ENCODE measurements at places on chromosomes 6 and 20.
A peak's percentile ranks its signal among the peaks of the same experiment; 100 is the strongest.

DNA sequence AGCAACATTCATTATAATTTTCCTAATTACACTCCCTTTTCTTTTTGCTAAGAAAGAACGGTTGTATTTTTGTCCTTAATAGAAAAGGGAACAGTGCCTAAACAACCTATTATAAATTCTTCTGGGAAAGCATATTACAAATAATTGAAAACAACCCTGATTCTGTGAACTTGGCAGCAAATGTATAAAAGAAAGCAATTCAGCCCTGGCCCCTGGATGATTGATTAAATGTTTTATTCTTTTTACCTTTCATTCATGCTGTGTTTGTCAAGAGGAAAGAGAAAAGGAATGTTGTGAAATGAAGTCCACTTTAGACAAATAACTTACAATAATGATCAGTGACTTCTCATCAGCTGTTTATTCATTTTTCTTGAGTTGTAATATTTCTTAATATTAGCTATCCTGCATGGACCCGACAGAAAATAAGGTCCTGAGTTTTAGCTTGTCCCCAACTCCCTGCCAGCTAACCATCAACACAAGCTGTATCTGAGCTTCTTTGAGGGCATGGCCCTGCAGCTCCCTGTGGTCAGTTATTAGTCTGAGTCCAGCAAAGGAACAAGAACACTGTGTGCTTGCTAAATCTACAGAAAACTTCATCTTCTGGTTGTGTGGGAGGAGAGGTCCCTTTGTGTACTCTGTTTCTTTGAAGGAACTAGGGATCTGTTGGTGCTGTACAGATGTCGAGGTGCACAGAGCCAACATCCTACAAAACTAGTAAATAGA lies 248.2 kb downstream of the LAMA2 start:
- DNase-seq, result no peak

GRCh38 chr6:82245376-82245775 lies 2.2 kb downstream of the IBTK start:
- DNase-seq, result no peak

- no peak for DNase-seq
Observed at GRCh38 chr20:24818056-24818455, 131.0 kb upstream of the CST7 start.

DNA sequence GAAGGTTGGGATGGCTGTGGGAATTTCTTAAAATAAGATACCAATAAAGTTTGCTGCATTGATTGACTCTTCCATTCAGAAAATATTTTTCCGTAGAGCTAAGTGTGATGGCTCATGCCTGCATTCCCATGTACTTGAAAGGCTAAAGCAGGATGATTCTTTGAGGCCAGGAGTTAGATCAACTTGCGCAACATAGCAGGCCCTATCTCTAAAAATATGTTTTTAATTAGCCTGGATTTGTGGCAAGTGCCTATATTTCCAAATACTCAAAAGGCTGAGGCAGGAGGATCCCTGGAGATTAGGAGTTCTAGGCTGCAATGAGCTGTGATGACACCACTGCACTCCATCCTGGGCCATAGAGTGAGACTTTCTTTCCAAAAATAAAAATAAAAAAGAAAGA lies 431.2 kb upstream of the PTCHD4 start:
- no peak for DNase-seq

- no peak for DNase-seq
Observed at GRCh38 chr6:38155621-38156204, 336.2 kb downstream of the ZFAND3 start.

- DNase-seq, result peak; percentile 78
Observed at GRCh38 chr6:23656255-23657194, 469.5 kb upstream of the NRSN1 start.

- DNase-seq, result no peak
Observed at GRCh38 chr20:1332749-1333300, 3.9 kb upstream of the SDCBP2 start.

DNA sequence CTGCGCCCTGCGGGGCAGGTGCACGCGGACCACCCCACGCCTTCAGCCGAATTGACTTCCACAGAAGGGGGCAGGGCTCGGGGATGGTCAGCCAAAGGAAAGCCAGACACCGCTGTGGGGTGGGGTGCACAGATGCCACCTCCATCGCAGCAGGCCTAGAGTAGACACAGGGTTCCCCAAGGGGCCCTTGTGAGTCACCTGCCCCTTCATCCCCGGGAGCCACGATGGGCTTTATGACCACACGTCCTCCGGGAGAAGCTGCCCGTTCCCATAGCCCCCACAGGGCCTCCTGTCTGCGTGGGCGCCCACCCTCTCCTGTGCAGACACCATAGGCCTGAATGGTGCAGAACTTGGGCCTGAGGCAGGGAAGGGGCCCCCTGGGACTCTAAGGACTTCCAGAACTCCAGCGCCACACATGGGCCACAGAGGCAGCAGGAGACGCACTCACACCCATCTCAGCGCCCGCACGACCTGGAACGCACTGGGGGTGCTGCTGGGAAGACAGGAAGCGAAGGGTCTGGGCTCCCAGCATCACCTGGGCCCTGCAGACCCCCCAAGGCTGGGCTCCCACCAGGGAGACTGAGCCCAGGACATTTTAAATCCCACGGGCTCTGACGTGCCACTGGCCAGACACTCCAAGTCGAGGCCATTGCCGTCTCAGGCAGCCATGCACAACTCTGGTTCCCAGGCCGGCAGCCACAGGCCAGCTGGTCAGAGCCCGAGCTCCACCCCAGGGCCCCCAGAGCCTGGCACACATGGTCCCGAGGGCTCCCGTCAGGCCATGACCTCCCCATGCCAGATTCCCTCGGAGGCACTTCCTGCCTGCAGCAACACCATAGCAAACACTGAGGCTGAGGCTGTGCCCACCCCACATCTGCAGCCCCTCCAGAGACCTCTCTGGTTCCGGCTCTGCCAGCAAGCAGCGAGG lies 134.2 kb downstream of the DLL1 start:
- DNase-seq, result no peak

GRCh38 chr6:12957321-12958051 lies 240.9 kb downstream of the PHACTR1 start:
- peak; percentile 43 for DNase-seq

DNA sequence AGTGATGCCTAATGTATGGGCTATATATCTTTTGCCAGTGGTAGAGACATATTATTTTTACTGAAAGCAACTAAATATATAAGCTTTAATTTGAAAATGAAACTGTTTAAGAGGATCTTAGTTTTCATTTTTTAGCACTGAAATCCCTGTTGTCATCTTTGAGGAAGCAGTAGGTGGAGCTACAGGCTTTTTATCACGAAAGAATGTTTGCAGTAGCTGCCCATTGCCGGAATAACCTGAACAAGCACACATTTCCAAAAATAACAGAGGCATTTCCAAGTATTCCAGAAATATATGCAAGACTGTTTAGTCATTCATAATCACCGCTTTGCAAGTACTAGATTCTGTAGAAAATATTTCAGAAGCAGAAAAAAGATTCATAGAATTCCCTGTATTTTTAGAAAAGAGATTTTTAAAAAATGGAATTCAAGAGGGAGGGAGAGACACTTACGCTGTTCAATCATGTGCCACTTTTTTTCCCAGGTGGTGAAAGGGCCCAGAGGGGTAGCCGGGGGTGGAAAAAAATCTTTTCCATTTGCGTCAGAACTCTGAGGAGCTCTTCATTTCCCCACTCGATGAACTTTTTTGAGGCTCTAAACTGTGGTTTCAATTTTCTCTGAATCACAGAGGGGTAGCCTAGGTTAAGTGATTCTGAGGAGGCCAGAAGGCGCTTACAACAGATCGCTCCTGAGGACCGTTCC lies 142.5 kb upstream of the FERMT1 start:
- DNase-seq, result peak; percentile 47

- DNase-seq, result no peak
Observed at GRCh38 chr20:40181676-40182075, 507.4 kb downstream of the MAFB start.

DNA sequence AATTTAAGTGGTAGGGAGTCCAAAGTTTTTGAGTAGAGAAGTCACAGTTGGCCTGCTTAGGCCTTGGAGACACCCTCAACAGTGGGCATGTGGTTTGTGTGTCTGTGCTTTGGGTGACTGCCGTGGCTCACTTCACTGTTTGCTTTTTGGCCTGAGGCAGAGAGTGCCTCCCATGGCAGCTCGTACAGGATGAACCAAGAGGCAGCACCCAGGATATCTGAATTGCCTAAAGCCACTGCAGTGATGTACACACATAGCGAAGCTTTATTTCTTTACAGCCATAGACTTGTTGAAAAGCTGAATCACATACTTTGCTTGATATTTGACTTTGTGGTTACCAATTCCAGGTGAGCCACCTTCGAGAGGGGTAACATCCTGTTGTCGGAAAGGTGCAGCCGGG lies 21.6 kb downstream of the RREB1 start:
- no peak for DNase-seq

DNA sequence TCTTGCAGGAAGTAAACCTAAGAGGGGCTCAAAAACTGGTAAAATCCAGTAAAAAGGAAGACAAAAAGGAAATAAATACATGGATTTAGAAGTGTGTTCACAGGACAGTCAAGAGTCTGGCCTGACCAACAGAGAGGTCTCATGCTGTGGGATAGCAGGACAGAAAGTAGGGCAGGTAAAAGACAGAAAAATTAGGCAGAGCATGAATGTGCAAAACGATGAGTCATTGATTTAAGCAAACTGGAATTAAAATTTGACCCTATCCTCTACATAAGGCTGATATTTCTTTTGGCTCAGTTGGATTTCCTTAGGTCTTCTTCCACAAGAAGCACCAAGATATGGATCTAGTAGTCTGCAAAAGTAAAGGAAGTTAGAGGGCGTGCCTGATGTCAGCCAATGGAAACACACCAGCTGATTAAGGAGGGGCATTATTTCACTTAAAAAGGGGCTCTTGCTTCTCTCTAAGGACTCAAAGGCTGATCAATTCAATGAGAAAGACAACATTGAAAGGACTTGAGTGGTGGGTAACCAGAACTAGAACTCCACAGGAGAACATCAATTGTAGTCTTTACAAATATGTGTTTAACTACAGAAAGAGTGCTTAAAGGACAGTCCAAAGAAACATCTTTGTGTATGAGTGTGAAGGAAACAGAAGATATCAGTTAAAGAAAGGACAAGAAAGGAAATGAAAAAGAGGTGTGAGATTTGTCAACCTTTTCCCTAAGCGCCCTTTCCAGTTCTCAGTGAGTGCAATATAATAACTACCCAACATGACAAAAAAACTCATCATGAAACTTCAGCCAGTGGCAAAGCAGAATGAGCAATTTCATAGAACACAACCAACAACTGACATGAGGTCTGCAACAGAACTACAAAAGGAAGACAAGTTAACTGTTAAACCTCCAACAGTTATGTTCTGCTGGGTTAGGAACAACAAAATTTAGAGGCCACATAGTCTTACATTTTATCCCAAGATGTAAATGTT lies 19.4 kb upstream of the MYB start:
- DNase-seq, result no peak

DNA sequence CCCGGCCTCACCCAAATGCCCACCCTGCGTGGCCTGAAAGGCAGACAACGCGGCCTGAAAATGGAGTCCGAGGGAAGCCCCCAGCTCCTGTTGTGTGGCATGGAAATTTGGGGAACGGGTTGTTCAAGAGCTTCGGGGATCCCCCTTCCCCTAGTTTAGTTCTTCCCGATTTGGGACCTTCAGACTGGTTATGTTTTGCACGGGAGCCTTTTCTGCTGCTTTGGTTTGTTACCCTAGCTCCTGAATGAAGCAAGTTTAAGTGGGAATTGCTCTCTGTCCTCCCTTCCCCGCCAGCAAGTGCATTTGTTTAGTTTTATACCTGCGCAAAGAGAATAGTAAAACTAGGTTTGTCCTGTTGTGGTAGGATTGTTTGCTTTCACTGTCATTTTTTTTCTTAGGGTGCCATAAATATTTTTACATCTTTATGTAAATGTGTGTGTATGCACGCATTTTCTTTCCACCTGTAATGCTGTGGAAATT lies 604 bp downstream of the SH3BGRL2 start:
- DNase-seq, result no peak

GRCh38 chr6:24195836-24196597 lies 70.0 kb downstream of the NRSN1 start:
- no peak for DNase-seq

DNA sequence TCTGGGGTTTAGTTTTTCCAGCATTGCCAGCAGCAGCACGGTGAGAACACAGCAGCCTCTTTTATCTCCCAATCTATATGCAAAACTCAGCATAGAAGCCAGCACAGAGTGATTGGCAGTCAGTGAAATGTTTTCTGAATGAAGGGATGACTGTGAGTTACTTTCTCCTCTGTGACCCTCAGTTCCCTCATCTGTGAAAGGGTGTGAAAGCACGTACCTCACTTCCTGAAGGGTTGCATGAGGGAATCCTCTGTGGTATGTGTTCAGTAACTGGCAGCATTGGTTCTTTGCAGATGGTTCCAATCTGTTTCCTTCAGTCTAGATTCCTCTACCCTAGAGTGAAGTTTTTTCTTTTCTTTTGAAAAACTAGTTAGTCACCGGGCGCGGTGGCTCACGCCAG lies 40.0 kb downstream of the EFCAB8 start:
- DNase-seq, result no peak

GRCh38 chr6:133191323-133191722 lies 49.8 kb upstream of the EYA4 start:
- no peak for DNase-seq

GRCh38 chr6:3323148-3323547 lies 64.4 kb downstream of the PSMG4 start:
- DNase-seq, result no peak

- no peak for DNase-seq
Observed at GRCh38 chr6:137801352-137802114, 65.5 kb upstream of the TNFAIP3 start.
